ENCODE measurements at places on chromosomes 3 and 15.

- no peak for DNase-seq
These were observed 754.4 kb upstream of the GOLIM4 start for GRCh38 chr3:168850109-168850508.

GRCh38 chr3:48240000-48240963, 622 bp upstream of the ZNF589 start:
- no peak for DNase-seq

GRCh38 chr15:77496715-77497109, 76.0 kb downstream of the HMG20A start:
- DNase-seq: peak; percentile 86

DNA sequence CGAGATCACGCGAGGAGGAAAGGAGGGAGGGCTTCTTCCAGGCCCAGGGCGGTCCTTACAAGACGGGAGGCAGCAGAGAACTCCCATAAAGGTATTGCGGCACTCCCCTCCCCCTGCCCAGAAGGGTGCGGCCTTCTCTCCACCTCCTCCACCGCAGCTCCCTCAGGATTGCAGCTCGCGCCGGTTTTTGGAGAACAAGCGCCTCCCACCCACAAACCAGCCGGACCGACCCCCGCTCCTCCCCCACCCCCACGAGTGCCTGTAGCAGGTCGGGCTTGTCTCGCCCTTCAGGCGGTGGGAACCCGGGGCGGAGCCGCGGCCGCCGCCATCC, 1.1 kb upstream of the SETD5 start:
- DNase-seq: peak; percentile 96

GRCh38 chr3:31358473-31359070, 174.2 kb upstream of the STT3B start:
- DNase-seq: no peak

DNA sequence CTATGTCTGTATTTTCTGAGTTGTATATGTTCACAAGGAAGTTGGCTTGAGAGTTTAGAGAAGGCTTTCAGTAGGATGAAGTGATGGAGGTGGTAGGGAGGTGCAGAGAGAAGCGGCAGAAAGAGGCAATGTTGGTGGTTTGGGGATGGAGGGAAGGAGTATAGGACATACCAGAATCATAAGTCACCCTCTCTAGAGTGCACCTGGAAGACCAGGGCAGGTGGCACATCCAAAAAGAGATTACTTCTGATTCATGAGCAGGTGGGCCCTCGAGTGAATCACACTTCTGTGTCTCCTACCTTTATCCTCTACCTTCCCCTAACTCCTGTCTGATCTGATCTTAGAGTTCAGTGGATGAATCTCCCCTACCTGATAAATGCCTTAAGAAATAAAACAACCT, 41.8 kb upstream of the MRPL3 start:
- DNase-seq: no peak

DNA sequence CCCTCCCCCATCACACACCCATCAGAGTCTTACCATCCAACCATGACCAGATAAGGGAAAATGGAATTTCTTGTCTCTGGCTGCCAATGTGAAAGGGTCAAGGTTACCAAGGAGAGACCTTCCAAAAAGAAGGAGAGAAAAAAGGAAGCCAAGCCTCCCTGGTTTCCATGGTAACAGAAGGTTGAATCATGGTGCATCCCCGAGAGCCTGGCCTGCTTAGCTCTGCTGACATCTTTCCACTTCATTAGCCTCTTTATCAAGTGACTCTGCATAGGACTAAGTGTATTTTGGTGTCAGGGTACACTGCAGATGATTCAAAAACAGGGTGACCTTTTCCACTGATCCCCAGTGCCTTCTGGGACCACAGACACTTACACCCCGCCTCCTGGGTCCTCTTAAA, 225.7 kb upstream of the PPP2R3A start:
- DNase-seq: no peak

DNA sequence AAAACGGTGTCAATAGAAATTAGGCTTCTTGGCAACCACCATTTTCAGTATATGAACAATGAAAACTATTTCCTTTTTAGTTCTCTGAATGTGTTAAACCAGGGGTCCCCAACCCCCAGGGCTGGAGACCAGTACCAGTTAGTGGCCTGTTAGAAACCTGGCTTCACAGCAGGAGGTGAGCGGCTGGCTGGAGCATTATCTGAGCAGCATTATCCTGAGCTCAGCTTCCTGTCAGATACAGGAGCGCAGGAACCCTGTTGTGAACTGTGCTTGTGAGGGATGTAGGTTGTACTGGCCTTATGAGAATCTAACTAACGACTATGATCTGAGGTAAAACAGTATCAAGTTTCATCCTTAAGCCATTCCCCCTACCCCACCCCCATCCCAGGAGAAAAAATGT, 328.7 kb downstream of the ZBBX start:
- DNase-seq: no peak

- DNase-seq: no peak
These were observed 291.9 kb upstream of the NR2F2 start for GRCh38 chr15:96038650-96039049.

- DNase-seq: no peak
These were observed 21.0 kb downstream of the RARB start for GRCh38 chr3:25448750-25449692.

GRCh38 chr3:69406163-69406562, 20.3 kb upstream of the FRMD4B start:
- DNase-seq: peak; percentile 75

DNA sequence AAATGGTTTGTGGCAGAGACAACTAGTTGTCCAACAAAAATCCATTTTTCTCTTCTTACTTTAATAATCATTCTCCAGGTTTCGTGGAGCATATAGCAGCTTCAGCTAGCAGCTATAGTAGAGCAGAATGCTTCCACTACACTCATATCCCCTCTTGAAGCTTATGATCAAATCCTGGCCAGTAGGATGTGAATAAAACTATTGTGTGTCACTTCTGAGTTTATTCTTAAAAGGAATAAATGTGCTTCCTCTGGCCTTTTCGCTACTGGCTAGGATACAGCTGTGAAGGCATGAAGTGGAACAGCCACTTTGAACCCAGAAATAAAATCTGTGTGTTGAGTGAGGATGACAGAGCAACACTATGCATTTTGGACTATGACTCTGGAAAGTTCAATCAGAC, 7.8 kb upstream of the CPOX start:
- no peak for DNase-seq

DNA sequence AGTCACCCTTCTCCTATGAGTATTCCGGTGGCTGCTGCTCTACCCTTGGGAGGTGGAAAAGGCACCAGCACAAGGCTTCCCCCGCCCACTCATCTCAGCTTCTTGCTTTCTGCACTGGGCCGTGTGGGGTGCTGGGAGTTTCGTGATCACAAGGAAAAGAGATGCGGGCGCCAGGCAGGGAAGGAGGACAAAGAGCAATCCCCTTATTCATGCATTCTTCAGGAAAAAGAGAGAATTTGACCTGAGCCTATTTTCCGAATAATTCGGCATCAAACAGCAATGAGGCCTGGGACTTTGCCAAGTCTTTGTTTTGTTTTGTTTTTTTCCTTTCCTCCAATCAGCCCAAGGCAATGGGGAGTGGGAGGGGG, 102.2 kb upstream of the LPP start:
- peak; percentile 34 for DNase-seq

GRCh38 chr3:43286115-43286840, at the start of gene SNRK:
SNRK (plus strand) TSS chr3:43286540; CDS start chr3:43303204, 16,664 bp downstream.
- DNase-seq: peak; percentile 99

DNA sequence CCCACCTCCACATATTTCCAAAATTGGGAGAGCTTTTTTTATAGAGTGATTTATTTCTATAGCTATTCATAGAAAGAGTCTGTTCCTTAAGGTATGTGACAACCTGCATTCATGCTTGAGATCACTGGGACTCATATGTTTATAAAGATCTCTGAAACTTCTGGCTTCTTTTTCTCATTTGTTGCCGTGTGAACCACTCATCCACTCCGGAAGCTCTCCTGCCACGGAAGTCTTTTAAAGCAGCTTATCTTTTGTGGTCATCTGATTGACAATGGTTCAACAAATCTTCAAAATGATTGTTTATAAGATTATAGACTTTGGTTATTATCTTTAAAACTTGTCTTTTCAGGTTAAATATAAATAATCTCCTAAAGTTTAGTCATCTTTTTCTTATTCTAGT, 260.5 kb downstream of the C3orf38 start:
- no peak for DNase-seq

DNA sequence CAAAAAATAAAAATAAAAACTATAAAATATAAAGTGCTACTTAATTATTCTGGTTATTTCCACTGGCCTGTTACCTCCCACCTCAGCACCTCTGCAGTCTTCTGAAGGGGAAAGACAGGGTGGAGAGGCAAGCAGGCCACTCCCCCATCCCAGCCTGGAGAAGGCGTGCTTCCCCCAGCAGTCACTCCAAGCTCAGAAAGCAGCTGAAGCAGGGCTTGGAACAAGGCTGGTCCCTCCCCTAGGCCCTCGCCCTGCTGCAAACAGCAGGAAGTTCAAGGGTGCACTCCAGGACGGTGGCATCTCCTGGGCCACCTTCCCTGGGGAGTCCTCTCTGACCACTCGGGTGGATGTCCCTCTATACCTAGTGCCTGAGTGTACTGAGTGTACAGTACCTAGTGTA, 21.4 kb downstream of the CACNA2D2 start:
- DNase-seq: no peak

DNA sequence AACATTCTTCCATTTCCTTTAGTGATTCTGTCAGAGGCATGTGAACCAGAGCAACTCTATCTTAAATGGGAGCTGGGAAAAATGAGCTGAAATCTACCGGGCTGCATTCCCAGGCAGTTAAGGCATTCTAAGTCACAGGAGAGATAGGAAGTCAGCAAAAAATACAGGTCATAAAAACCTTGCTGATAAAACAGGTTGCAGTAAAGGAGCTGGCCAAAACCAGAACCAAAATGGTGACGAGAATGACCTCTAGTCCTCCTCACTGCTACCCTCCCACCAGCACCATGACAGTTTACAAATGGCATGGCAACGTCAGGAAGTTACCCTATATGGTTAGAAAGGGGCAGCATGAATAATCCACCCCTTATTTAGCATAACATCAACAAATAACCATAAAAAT, 66.4 kb downstream of the B3GALNT1 start:
- peak; percentile 40 for DNase-seq

- no peak for DNase-seq
These were observed 141.3 kb upstream of the PDZRN3 start for GRCh38 chr3:73765878-73766545.

- no peak for DNase-seq
These were observed 68.9 kb upstream of the NR2F2 start for GRCh38 chr15:96261575-96262034.

GRCh38 chr3:141930801-141931200, 54.4 kb downstream of the ATP1B3 start:
- DNase-seq: no peak

Data from dermis blood vessel endothelial cell (primary cell).